ENCODE measurements at places on chromosomes 16 and 17.
A peak's percentile ranks its signal among the peaks of the same experiment; 100 is the strongest.

DNA sequence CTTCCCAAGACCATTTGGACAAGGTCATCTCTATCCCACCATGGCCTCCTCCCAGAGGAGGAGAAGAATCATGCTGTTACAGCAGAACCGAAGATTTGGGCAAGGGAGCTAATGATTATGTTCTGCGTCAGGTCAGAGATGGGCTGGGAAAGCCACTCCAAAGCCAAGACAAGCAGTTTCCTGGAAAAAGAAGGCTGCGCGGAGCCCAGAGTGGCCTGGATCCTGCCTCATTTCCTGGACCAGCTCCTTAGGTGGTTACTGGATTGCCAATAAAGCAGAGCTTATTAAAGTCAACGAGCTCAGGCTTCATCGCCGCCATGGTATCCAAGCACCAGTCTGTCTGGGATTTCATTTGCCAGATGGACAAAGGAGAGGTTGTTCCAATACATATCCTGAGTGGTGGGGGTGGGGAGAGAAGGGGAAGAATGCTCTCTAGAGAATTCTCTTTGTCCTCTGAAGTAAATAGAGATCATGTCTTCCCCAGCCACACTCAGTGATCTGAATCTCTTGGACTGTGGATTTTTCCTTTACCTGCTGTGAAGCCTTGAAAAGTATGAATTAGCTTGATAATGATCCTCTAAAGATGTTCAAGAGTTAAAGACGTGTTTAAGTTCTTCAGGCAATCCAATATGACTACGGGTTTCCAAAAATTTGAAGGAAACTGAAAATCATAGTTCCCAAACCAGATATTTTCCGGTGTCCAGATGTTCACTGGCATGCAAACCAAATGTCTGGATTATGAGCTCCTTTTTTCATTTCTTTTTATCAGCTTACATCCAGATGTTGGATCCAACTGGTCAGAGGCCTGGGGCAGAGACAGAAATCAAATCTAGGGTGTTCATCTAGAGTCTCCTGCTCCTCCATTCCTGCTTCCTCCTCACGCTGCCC lies 17.7 kb downstream of the PRAC1 start:
- no peak for DNase-seq

- DNase-seq, result peak; percentile 57
Measured at GRCh38 chr16:67993207-67994039, 5.9 kb downstream of the DPEP2 start.

DNA sequence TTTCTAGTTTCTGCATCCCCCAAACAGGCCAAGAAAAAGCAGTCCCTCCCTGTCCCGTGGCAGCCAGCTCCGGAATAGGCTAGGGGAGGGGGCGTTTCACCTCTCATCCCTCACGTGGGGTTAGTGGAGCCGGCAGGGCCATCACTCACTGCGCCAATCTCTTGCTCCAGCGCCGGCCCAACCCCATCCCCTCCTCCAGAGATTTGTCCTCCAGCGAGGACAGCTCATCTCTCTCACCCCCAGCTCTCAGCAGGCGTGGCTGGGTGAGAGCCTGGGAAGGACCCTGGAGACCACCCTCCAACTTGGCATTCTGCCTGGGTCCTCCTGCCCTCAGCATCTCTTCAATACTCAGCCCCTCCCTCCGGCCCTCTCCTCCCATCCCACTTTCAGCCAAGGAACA lies 74.1 kb downstream of the TMEM132E start:
- DNase-seq, result no peak

DNA sequence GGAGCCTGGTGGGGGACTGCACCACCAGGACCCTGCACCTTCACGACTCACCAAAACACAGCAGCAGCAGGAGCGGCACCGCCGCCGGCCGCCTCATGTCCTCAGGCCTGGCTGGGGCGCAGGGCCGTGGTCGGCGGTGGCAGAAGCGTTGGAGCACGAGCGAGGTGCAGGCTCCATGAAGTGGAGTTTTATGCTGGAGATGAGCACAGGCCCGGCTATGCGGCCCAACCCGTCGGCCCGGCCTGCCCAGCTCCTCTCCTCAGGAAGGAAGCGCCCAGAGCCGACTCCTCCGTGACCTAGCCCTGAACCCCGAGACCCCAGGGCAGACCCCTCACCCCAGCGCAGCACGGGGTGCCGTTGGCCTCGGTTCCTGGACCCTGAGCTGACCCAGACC lies at the start of gene PRSS27:
Gene PRSS27 (minus strand): TSS at position 161 of the 394 bp plus-strand sequence. CDS start 64 bp downstream, at position 97.
- DNase-seq, result no peak

DNA sequence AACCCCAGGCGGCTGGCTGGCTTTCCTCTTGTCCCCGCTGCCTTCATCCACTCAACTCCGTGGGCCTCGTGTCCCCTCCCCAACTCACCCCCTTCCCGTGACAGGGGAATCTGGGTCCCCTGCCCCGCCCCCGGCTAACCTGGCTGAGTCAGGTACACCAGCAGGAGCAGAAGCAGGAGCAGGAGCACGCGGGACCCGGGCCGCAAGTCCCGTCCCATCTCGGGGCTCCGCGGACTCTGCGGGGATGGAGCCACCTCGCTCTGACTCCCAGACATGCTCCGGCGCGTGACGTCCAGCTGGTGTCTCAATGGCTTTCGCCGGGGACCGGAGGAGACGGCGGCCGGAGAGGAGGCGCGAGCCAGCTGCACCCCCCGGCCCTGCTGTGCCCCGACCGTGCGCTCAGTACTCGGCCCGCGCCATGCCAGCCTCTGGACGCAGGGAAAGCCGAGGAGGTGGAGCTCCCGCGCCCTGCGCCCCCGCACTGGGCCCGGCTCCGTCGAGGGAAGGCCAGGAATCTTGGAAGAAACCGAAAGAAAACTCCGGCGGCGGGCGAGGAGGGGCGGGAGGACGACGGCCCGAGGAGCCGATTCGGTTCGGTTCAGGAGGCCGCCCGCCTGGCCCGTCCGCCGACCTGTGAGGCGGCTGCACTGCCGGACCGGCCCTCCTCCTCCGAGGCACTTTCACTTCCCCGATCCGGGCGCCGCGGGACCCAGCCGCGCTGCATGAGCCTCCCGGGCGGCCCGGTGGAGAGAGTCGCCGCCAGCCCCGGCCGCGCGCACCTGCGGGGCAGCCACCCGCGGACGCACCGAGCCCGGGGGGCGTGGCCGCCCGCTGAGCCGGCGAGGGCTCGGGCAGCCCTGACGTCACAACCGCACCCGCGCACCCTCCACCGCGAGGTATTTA lies at the start of the genes CXCL16 and ZMYND15:
Gene CXCL16 (minus strand): TSS at position 807 of the 903 bp plus-strand sequence. CDS start 589 bp downstream, at position 218.
Gene ZMYND15 (plus strand): TSS at position 712 of the 903 bp plus-strand sequence. CDS start 716 bp downstream, outside the sequence.
- peak; percentile 36 for DNase-seq

DNA sequence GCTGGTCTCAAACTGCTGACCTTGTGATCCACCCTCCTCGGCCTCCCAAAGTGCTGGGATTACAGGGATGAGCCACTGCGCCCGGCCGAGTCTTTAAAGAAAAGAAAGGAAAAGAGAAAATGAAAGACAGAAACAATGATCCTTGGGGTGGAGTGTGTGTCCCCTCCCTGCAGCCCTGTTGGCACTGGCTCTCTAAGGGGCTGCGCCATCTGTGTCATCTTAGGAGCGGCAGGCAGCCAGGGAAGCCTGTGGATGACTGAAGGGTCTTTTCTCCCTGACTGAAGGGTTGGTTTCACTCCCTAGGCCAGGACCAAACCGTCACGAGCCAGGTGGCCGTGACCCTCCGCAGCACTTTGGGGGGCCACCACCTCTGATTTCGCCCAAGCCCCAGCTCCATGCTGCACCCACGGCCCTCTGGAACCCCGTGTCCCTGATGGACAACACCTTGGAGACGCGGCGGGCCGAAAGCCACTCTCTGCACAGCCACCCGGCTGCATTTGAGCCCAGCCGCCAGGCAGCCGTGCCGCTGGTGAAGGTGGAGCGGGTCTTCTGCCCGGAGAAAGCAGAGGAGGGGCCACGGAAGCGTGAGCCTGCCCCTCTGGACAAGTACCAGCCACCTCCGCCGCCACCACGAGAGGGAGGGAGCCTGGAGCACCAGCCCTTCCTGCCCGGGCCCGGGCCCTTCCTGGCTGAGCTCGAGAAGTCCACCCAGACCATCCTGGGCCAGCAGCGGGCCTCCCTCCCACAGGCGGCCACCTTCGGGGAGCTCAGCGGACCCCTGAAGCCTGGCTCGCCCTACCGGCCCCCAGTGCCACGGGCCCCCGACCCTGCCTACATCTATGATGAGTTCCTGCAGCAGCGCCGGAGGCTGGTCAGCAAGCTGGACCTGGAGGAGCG lies 27.7 kb downstream of the GINS2 start:
- no peak for DNase-seq

GRCh38 chr17:81152288-81152828 lies 12.9 kb upstream of the PVALEF start:
- DNase-seq, result no peak

DNA sequence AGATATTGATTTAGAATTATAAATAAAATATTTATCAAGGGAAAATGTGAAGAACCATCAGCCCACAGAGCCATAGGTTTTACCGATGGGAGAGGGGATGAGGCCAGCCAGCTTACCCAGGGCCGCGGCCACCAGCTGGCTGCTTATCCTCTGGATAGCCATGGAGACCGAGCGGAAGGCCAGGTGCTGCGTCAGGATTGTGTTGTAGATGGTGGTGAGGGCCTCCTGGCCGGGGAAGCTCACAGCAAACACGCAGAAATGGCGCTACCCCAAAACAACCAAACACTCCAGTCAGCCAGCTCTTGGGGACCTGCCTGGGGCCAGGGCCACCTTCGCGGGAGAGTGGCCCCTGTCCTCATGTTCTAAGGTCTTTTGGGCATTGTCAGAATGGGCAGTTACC lies 97.8 kb downstream of the DNAH17 start:
- DNase-seq, result no peak

GRCh38 chr17:81923302-81924260 lies 4.0 kb downstream of the MAFG start:
- DNase-seq, result peak; percentile 65

DNA sequence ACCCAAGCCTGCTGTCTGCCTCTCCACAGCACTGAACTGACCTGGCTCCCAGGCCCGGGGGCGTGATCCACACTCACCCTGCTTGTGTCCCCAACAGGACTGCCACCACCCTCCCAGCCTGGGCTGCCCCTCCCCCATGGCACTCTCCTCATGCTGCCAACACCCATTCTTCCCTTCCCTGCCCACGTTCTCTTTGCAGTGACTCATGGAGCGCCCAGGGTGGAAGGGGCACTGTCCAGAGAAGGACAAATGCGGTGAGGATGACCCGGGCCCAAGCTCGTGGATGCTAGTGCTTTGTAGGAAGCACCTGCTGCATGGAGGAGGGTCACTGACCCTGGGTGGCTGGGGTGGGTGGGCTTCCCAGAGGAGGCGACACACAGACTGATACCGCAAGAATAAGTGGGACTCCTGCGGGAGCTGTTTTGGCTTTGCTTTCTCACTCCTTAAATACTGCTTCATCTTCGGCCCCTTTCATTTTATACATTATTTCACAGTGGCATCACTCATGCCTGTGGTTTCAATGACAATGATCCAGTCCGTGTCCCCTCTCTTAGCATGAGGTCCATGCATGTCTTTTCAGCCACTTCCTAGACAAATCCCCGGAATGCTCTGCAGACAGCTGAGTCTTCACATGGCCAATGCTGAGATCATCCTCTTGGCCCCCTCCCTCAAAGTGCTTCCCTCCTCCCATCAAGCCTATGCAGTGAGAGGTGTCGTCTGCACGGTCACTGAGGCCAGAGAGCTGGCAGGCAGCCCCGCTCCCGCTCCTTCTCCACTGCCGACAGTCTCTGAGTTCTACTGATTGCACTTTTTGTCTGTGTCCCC lies 17.6 kb downstream of the CDK5R1 start:
- no peak for DNase-seq

DNA sequence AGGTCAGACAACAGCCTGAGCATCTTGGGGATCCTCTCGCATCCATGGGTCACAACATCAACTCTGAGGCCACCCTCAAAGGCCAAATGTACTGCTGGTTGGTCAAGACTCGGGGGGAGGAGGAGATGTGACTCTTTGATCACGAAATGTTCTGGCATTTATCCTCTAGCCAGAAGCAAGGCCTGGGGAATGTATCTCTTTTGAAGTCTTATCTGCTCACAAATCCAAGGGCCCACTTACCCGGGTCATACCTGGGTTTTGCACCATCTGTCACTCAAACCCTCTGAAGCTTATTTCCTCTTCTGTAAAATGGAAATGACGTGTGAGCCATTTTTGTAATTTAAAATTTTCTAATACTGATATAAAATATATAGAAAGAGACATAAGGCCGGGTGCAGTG lies 13.2 kb downstream of the CA7 start:
- DNase-seq, result no peak

DNA sequence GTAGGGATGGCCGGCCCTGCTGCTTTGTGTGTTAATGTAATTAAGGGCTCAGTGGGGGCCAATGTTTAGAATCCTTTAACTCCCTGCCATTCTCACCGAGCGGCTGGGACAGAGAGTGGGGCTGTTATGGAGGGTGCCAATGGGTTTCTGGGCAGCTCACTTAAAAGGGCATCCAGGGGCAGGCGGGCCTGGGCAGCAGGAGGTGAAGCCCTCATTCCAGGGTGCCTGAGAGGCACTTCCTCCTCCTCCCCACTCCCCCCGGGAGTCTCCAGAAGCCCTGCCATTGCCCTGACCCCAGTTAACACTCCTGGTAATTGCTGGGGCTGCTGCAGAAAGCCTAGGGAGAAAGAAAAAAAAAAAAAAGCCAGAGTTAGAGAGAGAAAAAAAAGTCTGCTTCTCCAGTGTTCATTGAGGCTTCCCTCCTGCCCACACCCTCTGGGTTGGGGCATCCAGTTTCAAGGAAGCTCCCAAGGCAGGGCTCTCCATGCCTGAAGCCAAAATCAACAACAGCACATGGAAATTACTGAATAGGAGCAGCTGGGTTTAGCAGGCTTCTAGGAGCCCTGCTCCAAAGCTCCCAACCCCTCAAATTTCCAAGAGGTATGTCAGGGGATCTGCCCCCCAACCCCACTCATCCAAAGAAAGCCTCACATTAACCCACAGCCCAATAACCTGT lies 28.0 kb downstream of the CUEDC1 start:
- no peak for DNase-seq

GRCh38 chr17:47720754-47721533 lies 12.1 kb upstream of the TBX21 start:
- no peak for DNase-seq

GRCh38 chr16:88499836-88500251 lies 46.8 kb downstream of the ZFPM1 start:
- no peak for DNase-seq

DNA sequence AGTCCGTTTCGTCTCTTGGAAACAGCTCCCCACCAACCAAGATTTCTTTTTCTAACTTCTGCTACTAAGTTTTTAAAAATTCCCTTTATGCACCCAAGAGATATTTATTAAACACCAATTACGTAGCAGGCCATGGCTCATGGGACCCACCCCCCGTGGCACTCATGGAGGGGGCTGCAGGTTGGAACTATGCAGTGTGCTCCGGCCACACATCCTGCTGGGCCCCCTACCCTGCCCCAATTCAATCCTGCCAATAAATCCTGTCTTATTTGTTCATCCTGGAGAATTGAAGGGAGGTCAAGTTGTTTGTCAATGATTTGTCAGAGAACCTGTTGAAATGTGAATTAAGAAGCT lies 48.2 kb downstream of the IL21R start:
- DNase-seq, result no peak

GRCh38 chr17:71164561-71164960 lies 956.3 kb upstream of the SOX9 start:
- DNase-seq, result no peak

All from omental fat pad (tissue), 4 donors.